ENCODE measurements at places on chromosomes 12 and 14.

- DNase-seq, result no peak
Measured at GRCh38 chr14:73142216-73142615, 5.9 kb downstream of the PSEN1 start.

- DNase-seq, result no peak
Measured at GRCh38 chr12:75345531-75345930, 11.1 kb downstream of the GLIPR1L1 start.

- DNase-seq, result no peak
Measured at GRCh38 chr14:82536566-82536965, 1002.9 kb upstream of the SEL1L start.

GRCh38 chr12:57191410-57191809 is 25.2 kb upstream of the NXPH4 start:
- DNase-seq, result no peak

GRCh38 chr12:66662179-66662578 is 16.7 kb downstream of the GRIP1 start:
- DNase-seq, result no peak

- DNase-seq, result no peak
Measured at GRCh38 chr14:22552001-22552826, 36.8 kb downstream of the DAD1 start.

GRCh38 chr12:41589878-41590277 is 401.8 kb downstream of the PDZRN4 start:
- DNase-seq, result no peak

GRCh38 chr14:23361320-23361719 is 3.7 kb downstream of the EFS start:
- DNase-seq, result no peak

DNA sequence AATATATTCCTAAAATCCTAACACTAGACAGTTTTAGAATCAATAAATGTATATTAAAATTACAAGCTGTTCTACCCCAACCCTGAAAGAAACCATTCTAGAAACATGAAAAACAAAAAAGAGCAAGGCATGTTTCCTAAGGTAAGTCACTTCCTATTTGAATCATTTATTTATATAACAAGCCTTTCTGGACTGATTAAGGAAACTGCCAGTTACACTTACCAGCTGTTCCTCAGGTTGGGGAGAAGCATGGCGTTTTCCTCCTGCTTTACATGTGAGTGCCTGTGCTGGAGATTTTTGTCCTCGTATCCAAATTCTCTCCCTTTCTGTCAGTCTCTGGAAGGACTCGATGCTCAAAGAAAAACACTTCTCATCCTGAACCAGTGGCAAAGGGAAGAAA is 183.3 kb downstream of the EFCAB11 start:
- DNase-seq, result no peak

DNA sequence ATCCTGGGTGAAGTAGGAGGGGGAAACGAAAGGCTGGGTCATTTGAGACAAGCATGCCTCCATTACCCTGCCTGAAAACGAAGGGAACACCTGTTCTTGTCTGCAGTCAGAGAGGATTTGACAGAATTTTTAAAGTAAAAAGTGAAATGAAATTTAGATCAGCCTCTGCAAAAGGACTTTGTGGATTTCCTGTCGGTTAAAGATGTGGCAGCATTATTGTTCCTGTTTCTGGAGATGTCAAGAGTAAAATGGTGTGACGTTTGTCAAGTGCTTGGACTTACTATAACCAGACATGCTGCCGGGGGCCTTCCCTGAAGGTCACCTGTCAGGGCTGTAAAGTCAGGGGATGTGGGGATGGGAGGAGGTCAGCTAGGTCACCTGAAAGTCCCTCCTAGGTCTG is 32.0 kb downstream of the NRXN3 start:
- DNase-seq, result no peak

- no peak for DNase-seq
Measured at GRCh38 chr12:31524791-31525495, 66.0 kb downstream of the DENND5B start.

- no peak for DNase-seq
Measured at GRCh38 chr12:131711551-131712205, 788 bp downstream of the SFSWAP start.
